ENCODE measurements at places on chromosomes 16 and 17.

- DNase-seq, result no peak
Observed at GRCh38 chr17:3639981-3640596, 3.5 kb downstream of the CTNS start.

- no peak for DNase-seq
Observed at GRCh38 chr17:65504141-65504540, 57.3 kb downstream of the AXIN2 start.

- no peak for DNase-seq
Observed at GRCh38 chr17:61837175-61838051, 25.9 kb downstream of the BRIP1 start.

DNA sequence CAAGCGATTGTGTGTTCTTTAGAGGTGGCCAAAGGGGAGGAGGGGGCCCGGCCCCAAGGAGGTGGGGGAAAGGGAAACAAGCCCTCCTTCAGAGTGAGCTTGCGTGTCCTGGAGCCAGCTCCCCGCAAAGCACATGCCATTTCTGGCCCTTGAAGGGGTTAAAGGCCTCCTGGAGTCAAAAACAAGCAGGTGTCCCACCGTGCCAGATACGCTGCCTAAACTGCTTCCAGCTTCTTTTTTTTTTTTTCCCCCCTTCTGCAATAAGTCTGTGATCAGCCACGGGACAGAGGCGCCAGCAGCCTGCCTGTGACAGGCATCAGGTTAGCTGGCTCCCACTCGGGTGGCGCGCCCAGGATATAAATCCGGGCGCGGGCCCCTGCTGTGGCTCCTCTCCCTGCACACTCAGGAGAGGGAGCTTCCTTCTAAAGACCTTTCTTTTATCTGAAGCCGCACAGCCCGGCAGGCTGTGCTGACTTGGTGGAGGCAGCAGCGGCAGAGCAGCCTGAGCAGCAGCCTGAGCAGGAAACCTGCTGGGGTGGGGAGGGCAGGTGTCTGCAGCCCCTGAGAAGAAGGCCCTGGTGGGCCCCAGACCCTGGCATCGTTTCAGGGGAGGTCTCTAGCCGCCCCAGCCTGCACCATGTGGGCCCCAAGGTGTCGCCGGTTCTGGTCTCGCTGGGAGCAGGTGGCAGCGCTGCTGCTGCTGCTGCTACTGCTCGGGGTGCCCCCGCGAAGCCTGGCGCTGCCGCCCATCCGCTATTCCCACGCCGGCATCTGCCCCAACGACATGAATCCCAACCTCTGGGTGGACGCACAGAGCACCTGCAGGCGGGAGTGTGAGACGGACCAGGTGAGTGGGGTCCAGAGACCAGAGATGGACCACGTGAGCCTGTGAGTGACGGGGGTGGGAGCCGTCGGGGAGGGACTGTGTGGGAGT lies at the start of gene WFIKKN2:
Gene WFIKKN2 (plus strand): TSS at position 286 of the 934 bp plus-strand sequence. CDS start 352 bp downstream, at position 638.
- DNase-seq, result no peak

- DNase-seq, result no peak
Observed at GRCh38 chr16:28324887-28325279, 32.6 kb downstream of the SBK1 start.

DNA sequence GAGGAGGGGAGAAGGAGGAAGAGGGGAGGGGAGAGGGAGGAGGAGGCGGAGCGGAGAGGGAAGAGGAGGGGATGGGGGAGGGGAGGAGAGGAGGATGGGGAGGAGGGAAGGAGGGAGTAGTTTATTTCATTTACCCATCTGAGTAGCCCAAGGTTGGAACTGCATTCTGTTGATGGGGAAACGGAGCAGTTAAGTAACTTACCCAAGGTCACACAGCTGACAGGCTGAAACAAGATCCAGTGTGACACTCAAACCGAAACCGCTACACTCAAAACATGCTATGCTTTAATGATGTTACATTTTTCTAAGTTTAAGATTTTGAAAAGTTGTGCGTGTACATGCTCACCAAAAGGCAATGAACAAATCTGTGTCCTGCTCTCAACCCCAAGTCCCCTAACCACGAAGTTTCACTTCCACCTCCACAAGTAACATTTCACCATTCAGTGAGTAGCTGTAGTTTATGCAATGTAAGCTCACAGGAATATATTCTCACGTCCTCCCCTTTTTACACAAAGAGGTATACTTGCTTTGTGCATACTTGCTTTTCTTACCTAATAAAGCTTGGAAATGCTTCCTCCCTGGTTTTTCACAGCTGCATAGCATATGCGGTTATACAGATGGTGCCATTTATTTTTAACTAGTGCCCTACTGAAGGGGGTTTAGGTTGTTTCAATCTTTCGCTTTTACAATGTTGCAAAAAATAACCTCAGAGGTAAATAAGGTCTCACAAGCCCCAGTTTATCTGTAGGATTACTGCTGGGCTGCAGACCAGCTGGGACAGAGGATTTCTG lies 275.3 kb downstream of the PARN start:
- no peak for DNase-seq

DNA sequence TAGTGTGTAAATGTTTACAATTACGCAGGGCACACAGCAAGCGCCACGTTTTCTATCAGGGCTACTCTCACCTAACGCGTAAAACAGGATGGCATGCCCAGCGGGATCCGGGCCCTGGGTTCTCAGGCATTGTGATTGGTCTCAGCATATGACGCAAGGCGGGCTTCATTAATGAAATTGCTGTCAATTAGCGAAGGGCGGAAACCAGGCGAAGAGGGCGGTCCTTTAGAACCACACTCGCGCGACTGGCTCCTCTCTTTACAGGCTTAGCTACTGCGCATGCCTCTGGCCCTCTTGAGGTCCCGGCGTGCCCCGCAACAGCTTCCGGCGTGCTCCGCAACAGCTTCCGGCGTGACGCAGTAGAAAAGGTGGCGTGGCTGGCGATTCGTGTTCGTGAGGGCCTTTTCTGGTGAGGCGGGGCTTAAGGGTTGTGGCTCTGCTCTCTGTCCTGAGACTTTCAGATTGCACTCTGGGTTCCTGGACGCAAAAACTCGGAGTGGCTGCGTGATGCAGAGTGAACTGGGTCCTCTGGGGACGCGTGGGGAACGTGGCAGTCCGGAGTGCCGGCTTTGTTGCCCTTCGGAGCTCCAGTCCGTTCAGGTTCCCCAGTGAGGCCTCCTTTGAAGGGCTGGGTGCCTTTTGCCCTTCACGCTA lies 9.2 kb downstream of the OR2C1 start:
- peak; percentile 79 for DNase-seq

DNA sequence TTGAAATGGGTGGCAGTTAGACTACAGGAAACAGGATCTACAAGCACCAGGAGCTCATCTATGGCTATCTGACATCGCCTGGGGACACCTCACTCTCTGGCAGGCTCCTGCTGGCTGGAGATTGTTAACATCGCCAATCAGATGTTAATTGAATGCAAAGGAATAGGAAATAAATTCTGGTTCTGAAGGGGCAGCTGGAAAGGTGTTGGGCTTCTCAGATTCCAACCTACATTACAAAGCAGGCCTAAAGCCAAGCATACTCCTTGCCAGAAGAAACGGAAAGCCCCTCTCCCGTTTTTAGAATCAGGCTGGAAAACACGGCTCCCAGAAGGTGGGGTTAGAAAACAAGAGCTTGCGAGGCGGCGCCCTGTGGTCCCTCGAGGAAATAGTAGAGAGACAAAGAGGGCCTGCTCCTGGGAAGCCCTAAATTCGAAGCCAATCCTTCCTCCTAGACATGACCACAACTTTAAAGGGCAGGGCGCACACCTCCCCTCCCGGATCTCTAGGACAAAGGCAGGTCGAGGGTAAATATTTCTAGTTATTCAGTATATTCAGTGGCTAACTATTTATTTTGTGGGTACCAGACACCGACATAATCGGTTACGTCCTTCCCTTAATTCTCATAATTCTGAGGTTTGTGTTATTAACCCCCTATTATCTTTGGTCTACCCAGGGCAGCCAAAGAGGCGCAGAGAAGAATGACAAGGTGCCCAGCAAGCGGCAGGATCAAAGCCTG lies 763 bp upstream of the TOM1L1 start:
- DNase-seq, result no peak

GRCh38 chr16:50791522-50791921 lies 49.6 kb downstream of the CYLD start:
- DNase-seq, result no peak

DNA sequence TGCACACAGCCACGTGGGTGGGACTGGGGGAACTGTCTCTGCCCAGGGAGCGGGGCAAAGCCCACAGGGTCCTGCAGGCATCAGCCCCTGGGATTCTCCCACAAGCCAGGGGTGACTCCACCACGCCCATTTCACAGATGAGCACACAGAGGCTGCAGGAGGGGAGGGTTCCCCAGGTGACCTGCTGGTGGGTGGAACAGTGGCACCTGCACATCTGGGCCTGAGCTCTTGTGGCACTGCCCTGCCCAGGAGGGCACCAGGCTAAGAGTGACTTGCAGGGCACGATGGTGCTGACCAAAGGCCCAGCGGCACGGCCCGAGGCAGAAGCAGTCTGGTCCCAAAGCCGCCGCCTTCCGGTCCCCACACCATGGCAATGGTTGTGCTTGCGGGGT lies 23.9 kb downstream of the PIEZO1 start:
- no peak for DNase-seq

DNA sequence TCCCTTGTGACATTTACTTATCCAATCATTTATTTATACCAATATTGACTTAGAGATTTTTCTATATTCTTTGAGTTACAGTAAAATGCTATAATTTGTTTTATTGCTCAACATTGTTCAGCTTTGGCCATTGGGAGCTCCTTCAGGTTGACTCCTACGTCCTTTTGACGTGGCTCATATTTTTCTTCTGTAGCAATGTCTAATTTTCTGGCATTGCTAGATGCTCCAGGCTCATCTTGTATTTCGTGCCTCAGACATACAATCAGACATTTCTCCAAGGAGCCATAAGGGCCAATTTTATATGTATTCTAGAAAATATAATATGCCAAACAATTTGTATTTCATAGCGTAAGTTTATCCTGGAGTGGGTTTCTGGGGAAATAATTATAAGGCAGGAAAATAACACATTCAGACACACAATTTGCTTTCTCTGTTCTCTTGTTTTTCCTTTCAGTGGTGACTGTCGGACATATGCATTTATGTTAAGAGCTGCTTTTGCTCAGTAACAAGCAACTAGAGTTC lies 355.1 kb upstream of the MON1B start:
- DNase-seq, result no peak

DNA sequence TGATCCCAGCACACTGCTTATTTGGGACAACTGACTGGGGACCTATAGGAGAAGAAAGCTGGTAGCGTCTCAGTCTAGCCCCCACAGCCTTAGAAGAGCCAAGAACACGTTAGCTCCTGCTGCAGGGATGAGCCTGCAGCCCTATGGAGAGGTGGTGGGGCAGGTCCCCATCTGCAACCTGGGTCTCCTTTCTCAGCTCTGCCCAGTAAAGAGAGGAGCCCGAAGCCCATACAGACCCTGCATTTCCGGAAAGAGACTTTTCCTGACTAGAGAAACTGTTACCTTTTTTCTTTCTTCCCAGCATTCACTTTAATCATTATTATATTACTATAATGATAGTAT lies 788 bp downstream of the METTL22 start:
- DNase-seq, result no peak

- DNase-seq, result no peak
Observed at GRCh38 chr16:14608111-14608566, 21.9 kb downstream of the PARN start.

DNA sequence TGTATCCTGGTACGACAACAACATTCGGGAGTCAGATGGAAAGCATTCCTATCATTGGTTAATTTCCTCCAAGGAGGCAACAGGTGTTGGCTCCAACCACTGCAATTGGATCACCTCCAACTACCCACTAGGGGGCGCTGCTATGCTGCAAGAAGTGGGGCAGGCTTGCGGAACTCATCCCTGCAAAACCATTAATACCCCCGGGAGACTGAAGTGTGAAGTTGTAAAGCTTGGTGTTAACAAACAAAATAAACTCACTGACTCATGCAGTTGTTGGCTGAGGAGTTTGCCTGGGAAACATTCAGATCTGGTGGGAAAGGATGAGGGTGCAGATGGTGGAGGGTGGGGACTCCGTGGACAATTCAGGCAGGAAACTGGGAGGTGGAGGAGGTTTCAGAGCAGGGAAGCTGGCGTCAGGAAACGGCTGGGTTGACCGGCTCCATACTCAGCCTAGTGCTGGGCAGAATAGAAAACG lies 84.9 kb downstream of the HS3ST2 start:
- DNase-seq, result peak; percentile 14

- no peak for DNase-seq
Observed at GRCh38 chr16:87443964-87444363, 48.9 kb downstream of the ZCCHC14 start.

DNA sequence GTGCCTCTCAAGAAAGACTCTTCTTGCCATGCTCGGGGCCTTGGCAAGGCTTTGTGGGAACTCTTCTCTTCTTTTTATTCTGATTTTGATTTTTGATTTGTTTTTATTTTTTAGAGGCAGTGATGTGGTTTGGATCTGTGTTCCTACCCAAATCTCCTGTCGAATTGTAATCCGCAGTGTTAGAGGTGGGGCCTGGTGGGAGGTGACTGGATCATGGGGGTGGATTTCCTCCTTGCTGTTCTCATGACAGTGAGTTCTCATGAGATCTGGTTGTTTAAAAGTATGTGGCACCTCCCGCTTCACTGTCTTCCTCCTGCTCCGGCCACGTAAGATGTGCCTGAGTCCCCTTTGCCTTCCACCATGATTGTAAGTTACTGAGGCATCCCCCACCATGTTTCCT lies 281.4 kb downstream of the CPPED1 start:
- no peak for DNase-seq

- no peak for DNase-seq
Observed at GRCh38 chr16:10228779-10229178, 46.6 kb upstream of the GRIN2A start.

GRCh38 chr17:45061606-45062205 lies 589 bp downstream of the NMT1 start:
- DNase-seq, result no peak

- peak; percentile 49 for DNase-seq
Observed at GRCh38 chr17:80035937-80036714, at the start of gene CCDC40. Gene CCDC40 (plus strand): TSS chr17:80036642. CDS start chr17:80036663, 21 bp downstream.

DNA sequence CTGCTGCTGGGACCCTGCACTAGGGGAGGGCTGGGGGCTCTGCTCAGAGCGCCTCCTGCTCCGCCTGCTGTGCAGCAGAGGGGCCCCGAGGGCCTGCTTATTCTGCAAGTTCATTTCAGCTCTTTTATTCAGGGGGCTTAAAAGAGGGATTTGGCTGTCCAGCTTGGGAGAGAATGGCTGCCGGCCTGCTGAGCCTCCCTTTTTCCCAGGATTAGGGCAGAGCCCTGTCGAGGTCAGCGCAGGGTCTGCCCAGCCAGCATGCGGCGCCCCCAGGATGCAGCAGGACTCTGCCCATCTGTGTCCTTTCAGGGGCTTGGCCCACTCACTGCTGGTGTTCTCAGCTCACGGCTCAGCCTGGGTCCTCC lies 1.1 kb downstream of the SMIM5 start:
- DNase-seq, result no peak
